Panc1 (cell line): ENCODE measurements at places on chromosomes 1 and 21. TPM values are rescaled to one million over a fixed set of nuclear protein-coding genes. Genes with fewer than 3 reads are reported as not detected.

The RBM11 gene
- total RNA-seq, result 0.15 TPM

The ANKRD34A gene
- total RNA-seq, result 1.4 TPM

The S100A7 gene
- not detected for total RNA-seq

The ALX3 gene
- not detected for total RNA-seq

The FAM151A gene
- total RNA-seq, result not detected

The PRKAB2 gene
- 6.6 TPM for total RNA-seq
